Stimulated activated CD4-positive, alpha-beta T cell treated with anti-CD3 and anti-CD28 coated beads, Interleukin-1b, Interleukin-23, amount 100 ng/mL, for 1 hour (primary cell): ENCODE measurements at places on chromosomes 6 and 20.

DNA sequence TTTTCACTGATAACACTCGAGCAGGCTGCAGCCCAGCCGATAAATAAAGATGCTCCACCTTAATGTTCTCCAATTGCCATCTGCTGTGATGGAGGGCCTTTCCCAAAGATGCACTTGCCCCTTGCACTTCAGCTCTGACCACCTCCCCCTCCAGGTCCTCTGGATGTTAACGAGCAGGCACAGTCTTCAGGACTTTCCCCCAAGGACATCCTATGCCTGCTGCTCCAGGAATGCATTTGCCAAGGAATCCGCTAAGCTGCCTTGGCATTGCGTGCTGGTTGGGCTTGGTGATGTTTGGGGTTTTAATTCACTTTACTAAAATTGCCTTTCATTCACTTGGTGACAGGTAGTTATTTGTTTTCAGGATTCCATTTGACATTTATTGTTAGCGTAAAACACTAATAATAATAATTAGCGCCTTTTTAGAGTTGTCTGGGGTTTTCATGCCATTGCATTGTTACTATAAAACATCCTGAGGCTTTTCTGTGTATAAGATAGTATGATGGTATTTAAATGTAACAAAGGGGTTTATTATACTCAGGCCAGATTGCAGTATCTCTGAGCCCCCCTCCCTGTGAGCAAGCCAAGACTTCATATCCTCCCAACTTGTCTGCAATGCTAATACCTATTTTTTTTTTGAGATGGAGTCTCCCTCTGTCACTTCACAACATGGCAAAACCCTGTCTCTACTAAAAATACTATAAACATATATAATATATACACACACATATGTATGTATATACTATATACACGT is 66.7 kb upstream of the TSHZ2 start:
- no peak for DNase-seq

GRCh38 chr6:26331218-26332073 is 33.6 kb upstream of the BTN3A2 start:
- DNase-seq = no peak

DNA sequence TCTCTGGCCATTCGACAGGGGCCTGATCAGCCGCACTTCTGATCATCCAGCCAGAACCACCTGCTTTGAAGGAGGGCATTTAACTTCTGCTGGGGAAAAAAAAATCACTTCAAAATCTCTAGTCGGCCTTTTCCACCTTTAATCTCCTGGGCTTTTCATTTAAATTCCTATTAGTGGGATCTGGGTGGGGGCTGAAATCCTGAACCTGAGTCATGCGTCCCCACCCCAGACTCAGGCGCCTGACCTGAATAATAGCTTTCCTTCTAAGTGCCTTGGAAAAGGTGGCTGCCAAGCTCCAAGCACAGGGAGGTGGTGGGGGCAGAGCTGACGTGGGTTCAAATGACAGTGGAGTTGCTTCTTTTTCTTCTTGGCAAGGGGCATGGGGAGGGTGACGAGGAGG is 246.0 kb upstream of the EXOC2 start:
- no peak for DNase-seq

DNA sequence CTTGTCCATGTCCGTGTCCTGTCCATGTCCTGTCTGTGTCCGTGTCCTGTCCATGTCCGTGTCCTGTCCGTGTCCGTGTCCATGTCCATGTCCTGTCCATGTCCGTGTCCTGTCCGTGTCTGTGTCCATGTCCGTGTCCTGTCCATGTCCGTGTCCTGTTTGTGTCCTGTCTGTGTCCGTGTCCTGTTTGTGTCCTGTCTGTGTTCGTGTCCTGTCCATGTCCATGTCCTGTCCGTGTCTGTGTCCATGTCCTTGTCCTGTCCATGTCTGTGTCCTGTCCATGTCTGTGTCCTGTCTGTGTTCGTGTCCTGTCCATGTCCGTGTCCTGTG is 55.0 kb upstream of the BHLHE23 start:
- DNase-seq = no peak

DNA sequence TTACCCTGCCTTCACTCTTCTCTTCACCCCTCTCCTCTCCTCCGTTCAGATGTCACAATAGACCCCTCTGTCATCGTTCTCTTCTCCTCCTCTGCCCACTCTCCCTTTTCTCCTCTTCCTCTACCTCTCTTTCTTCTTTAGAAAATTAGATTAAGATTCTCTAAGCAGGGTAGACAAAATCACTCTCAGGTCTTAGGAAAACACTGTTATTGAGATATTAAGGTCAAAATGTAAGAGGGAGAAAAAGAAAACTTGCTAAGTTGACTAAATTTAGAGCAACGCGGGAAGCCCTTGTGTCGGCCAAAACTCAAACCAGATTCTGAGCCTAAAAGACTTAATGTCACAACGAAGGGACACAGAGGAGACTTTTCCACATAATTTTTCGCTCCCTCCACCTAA is 22.1 kb upstream of the ZNF184 start:
- no peak for DNase-seq

DNA sequence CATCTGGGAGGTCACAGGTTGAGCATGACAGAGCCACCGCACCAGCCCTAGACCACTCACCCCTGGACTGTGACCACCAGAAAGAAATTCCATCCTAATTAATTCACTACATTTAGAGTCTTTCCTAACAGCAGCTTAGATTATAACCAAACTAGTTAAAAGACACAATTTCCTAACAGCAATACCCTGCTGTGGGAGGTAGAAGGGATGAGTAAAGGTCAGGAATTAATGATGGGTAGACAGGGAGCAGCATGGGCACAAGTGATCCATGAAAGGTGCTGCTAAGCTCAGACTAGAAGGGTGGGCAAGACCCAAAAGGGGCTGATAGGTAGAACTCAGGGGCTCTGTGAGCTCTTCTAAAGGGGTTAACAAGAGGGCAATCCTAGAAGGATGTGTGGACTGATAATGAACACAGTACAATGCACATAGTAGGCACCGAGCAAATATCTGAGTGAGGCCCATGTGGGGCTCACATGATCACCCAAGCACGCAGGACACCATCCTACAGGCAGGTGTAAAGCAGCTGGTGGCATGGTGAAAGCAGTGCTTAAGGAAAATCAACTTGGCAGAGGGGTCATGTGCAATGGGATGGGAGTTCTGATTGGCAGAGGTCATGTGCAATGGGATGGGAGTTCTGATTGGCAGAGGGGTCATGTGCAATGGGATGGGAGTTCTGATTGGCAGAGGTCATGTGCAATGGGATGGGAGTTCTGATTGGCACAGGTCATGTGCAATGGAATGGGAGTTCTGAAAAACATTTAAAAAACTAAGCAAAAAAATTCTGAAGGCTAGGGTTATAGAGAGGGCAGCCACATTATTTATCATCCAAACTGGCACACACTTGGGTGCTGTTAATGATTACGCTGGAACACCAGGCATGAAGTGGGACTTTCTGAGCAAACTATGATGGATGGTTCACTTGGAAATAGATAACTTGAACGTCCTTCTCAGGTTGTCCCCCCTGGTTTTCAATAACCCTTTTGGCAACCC is 188.2 kb upstream of the FOXQ1 start:
- no peak for DNase-seq

DNA sequence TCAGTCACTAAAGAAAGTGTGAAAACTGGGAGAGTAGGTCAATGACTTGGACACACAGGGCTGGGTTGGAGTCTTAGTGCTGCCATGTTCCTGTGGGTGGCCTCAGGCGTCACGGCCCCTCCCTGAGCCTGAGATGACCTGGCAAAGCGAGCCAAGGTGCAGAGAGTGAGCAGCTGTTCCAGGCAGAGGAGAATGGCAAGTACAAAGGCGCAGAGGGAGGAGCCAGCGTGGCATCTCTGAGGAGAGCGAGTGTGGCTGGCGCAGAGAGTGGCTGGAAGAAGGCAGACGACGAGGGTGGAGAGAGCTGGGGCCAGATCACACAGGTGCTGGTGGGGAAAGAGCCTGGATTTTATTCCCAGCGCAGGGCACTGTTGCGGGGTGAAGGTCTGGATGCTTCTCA is 20.6 kb upstream of the CHMP4B start:
- no peak for DNase-seq

DNA sequence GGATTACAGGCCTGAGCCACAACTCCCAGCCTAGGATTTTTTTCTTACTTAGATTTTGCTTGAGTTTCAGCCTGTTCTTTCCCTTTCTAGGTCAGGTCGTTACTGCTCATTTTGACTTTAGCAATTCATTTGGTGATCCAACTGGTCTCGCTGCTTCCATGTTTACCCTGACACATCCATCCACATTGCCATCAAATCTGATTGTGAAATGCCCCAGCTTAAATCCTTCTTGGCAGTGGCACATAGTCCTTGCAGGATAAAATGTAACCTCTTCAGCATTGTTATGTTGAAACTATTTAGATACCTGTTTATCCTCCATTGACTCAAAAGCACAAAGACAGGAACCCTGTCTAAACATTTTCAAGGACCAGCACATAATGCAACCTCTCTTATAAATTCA is 77.2 kb downstream of the DNAH8 start:
- DNase-seq = no peak

DNA sequence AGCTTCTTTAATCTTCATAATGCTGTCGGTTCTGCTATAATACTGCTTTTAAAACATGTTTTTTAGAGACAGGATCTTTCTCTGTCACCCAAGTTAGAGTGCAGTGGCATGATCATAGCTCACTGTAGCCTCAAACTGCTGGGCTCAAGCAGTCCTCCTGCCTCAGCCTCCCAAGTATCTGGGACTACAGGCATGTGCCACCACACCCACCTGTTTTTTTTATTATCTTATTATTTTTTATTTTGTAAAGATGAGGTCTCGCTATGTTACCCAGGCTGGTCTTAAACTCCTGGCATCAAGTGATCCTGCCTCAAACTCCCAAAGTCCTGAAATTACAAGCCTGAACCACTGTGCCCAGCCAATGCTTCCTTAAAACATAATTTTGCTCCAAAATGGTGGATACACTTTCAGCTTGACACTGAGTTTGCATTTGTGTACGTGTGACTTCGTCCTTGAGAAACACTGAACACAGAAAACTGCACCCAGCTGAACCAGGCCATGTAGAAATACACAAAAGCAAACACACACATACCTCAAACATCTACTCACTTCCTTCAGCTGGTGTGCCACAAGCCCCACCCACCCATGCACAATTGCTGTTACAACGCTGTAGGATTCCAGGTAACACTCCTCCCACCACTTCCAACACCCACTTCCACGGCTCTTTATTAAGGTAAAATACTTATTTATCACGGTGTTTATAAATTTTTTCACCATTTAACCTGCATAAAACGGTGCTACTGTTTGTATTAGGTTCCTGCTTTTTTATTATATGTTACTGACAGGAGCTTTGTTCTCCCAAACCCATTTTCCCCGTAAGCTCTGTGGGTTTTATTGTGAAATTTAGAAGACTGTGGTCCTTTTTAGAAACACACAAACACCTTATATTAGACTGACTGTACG is 109.1 kb downstream of the TSHZ2 start:
- DNase-seq = peak; percentile 13

DNA sequence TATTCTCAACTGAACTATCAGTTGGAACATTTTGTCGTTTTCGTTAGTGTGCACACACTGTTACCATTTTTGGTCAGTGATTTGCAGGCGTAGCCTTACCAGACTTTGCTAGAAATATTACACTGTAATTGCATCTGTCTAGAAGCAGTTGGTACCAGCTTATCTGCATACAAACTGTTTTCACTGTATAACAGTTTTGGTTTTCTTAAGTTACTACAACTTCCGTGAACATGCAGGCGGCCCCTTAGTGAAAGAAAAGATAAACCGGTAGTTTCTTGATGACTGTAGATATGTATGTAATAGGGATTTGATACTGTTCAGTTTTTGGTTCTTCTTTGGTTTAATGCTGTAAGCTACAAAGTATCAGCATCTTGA is 1.3 kb downstream of the DSTN start:
- DNase-seq = no peak

DNA sequence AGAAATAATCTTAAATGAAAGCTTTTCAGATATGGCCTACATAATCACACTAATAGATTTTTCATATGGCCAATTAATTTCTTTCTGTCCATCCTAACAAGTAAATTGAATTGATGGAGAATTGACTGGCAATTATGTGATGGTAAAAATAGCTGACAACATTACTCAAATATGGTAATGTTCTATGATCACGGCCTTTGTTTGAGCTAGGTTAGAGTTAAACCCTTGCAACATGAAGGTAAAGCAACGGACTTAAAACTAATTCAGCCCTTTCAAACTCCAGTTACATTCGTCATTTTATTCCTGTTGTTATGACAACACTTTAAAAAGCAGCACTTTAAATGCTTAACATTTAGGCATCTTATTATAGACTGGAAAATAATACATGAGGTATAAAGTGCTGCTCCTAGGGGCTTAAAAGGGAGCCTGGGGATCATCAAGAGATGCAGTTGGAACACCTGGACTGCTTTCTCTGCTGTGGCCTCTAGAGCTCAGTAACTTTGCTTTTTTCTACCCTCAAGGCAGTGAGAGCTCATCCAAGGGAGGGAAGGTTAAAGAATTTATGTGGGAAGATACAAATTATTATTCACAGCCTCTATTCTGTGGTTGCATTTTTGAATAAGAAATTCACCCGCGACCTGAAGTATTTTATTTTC is 46.9 kb downstream of the RIPOR2 start:
- no peak for DNase-seq

DNA sequence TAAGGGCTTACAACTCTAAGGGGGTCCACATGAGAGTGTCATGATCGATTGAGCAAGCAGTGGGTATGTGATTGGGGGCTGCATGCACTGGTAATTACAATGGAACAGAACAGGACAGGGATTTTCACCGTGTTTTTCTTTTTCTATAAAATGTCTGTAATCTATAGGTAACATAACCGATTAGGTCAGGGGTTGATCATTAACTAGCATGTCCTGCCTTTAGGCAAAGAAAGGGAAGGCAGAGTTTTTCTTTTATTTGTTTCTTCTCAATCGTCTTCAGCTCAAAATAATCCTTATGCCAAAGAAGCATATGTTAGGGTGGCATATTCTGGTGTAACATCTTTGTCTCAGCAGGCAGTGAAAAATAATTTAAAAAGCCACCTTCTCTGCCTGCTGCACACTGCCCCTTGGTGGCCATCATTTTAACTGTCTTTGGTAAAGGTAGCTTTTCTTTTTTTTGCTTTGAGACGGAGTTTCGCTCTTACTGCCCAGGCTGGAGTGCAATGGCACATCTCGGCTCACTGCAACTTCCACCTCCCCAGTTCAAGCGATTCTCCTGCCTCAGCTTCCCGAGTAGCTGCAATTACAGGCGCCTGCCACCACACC is 9.7 kb upstream of the CEP43 start:
- no peak for DNase-seq

- peak; percentile 21 for DNase-seq
Observed at GRCh38 chr20:9912858-9913434, 74.1 kb upstream of the PAK5 start.

- DNase-seq = no peak
Observed at GRCh38 chr6:39266375-39266774, 37.1 kb upstream of the KCNK5 start.

DNA sequence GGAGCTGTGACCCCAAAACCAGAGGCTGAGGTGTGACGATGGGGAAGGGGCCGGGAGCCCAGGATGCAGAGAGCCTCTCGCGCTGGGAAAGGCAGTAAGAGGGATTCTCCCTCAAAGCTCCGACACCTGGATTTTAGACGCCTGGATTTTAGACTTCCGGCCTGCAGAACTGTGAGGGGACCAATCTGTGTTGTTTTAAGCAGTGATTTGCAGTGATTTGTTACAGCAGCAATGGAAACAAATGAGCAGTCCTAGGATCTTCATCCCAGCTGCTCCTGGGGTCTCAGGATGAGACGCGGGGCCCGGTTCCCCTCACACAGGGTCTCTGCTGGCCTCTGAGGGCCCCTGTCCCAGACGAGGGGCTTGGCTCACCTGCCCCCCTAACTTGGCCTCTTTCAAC is 365.5 kb downstream of the THBS2 start:
- DNase-seq = no peak

GRCh38 chr6:45148711-45149341 is 179.3 kb upstream of the RUNX2 start:
- no peak for DNase-seq

- no peak for DNase-seq
Observed at GRCh38 chr6:13113981-13114593, 214.2 kb downstream of the TBC1D7 start.
